Uterus (tissue), 4 donors: ENCODE measurements at places on chromosomes 1 and 21. TPM values are rescaled to one million over a fixed set of nuclear protein-coding genes. Genes with fewer than 3 reads are reported as not detected.

The JTB gene
- total RNA-seq, result 243 TPM

The DVL1 gene
- total RNA-seq, result 44.5 TPM

The OR2T33 gene
- not detected for total RNA-seq

The ILDR2 gene
- not detected for total RNA-seq

The GPR25 gene
- total RNA-seq, result not detected

The VCAM1 gene
- total RNA-seq, result 8.2 TPM

The KAZN gene
- 12.3 TPM for total RNA-seq

The OR2T35 gene
- not detected for total RNA-seq

The ATF6 gene
- total RNA-seq, result 16.2 TPM

The OR2L5 gene
- not detected for total RNA-seq

The RPE65 gene
- 3.5 TPM for total RNA-seq

The PAX7 gene
- not detected for total RNA-seq

The USP33 gene
- total RNA-seq, result 159 TPM

The DAB1 gene
- total RNA-seq, result under 0.01 TPM

The FLG gene
- 0.12 TPM for total RNA-seq

The HPDL gene
- 0.46 TPM for total RNA-seq

The TNN gene
- not detected for total RNA-seq

The CD1E gene
- 0.21 TPM for total RNA-seq

The SIKE1 gene
- total RNA-seq, result 43.5 TPM

The FAM78B gene
- total RNA-seq, result 0.21 TPM

The CLDN17 gene
- total RNA-seq, result not detected

The DNAJC28 gene
- 2.1 TPM for total RNA-seq

The CREB3L4 gene
- total RNA-seq, result 1.8 TPM
